Esophagus squamous epithelium (tissue), 5 donors: ENCODE measurements at places on chromosomes 16 and 17.

- no peak for DNase-seq
Observed at GRCh38 chr17:50909765-50910605, 43.8 kb upstream of the TOB1 start.

GRCh38 chr17:11651089-11651488 lies 52.8 kb downstream of the DNAH9 start:
- DNase-seq: no peak

DNA sequence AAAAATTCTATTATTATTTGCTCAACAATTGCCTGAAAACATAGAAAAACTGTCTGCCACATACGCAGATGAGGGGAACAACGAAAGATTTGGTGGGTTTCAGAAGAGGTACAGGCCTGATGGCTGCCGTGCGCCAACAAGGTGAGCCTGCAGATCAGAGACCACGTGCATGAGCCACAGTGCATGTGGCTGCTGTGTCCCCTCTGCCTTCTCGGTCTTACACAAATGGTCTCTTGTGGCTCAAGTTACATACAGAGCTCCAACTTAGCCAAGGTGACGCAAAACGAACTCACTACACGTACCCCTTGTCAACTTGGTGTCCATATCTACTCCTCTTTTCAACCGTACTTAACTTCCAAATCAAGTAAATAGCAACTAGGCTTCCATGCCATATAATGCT lies 82.3 kb downstream of the ADCY9 start:
- DNase-seq: no peak

DNA sequence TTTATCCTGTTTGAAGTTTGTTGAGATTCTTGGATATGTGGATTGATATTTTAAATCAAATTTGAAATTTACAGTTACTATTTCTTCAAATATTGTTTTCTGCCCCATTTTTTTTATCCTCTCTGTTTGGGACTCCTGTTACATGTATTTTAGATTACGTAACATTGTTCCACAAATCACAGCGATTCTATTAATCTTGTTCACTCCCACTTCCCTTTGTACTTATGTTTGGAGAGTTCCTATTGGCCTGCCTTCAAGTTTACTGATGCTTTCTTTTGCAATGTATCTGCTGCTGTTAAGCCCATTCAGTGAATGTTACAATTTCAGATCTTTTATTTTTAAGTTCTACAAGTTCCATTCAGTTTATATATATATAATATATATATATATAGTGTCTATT lies 288.3 kb upstream of the TNRC6C start:
- DNase-seq: no peak

DNA sequence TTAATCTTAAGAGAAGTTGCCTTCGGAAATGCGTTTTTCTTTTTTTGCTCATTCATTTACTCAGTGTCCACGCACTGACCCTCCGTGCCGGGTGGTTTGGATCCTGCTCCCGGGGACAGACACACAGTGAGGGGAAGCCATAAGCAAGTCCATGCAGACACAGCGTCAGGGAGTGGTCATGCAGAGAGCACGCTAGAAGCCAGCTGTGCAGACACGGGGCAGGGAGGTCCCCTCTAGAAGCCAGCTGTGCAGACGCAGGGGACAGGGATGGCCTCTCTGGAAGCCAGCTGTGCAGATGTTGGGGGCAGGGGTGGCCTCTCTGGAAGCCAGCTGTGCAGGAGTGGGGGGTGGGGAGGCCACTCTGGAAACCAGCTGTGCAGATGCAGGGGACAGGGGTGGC lies 4.8 kb downstream of the GAA start:
- no peak for DNase-seq

- no peak for DNase-seq
Observed at GRCh38 chr16:86462334-86463084, 47.8 kb upstream of the FOXF1 start.

- no peak for DNase-seq
Observed at GRCh38 chr17:58534901-58535421, 20.5 kb upstream of the MTMR4 start.

- no peak for DNase-seq
Observed at GRCh38 chr17:44385287-44386181, 3.9 kb downstream of the ITGA2B start.

GRCh38 chr16:60031740-60032139 lies 1297.6 kb upstream of the GOT2 start:
- no peak for DNase-seq

DNA sequence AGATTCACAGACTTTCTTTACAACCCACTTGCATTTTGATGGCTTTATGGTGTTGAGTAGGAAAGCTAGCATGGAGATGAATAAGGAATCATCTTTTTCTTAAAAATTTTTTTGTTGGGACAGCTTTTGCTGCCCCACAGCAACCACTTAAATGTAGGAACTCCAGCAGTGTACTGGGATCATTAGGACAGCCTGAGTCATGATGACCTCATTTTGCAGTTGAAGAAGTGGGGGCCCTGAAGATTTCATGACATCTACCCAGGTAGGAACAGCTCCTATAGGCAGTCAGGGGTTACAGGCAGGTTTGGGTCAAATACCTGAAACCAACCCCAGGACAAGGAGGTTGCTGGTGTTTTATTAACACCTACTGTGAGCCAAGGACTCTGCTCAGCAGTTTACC lies 2.1 kb downstream of the METTL22 start:
- no peak for DNase-seq

DNA sequence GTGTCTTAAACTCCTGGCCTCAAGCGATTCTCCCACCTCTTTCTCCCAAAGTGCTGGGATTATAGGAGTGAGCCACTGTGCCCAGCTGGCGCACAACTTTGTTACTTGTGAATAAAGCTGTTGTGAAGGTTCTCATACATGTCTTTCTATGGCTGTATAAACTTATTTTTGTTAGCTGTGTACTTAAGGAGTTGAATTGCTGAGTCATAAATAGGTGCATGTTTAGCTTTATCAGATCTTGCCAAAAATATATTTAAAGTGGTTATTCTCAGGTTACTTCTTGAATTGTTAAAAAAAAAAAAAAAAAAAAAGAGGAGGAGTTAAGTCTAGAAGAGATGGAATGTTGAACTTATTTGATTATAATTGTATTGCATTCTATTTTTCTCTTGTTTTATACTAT lies 47.6 kb upstream of the IRX3 start:
- no peak for DNase-seq

GRCh38 chr17:81635431-81635830 lies 1.5 kb downstream of the NPLOC4 start:
- DNase-seq: no peak

- DNase-seq: no peak
Observed at GRCh38 chr17:32110596-32110995, 31.7 kb upstream of the RHOT1 start.

DNA sequence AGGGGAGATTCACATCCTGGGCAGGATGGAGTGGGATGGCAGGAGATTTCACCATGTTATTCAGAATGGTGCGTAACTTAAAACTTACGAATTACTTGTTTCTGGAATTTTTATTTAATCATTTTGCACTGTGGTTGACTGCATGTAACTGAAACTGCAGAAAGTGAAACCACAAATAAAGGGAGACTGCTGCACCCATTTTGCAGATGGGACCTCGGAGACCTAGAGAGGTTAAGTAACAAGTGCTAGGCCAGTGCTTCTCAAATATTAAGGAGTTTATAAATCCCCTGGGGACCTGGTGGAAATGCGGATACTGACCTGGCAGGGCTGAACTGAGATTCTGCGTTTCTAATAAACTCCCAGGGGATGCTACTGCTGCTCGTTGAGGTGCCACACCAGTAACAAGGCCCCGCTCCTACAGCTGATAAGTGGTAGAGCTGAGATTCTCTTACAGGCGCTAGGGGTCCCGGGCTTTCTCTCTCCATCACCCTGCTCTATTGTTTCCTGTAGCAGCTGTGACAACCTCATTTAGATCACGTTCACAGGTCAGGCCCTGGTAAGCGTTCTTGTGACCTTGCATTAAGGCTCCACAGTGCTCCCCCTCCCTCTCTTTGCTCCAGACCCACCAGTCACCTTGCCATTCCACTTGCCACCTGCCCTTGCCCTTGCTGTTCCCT lies 167.1 kb upstream of the CDH13 start:
- no peak for DNase-seq

DNA sequence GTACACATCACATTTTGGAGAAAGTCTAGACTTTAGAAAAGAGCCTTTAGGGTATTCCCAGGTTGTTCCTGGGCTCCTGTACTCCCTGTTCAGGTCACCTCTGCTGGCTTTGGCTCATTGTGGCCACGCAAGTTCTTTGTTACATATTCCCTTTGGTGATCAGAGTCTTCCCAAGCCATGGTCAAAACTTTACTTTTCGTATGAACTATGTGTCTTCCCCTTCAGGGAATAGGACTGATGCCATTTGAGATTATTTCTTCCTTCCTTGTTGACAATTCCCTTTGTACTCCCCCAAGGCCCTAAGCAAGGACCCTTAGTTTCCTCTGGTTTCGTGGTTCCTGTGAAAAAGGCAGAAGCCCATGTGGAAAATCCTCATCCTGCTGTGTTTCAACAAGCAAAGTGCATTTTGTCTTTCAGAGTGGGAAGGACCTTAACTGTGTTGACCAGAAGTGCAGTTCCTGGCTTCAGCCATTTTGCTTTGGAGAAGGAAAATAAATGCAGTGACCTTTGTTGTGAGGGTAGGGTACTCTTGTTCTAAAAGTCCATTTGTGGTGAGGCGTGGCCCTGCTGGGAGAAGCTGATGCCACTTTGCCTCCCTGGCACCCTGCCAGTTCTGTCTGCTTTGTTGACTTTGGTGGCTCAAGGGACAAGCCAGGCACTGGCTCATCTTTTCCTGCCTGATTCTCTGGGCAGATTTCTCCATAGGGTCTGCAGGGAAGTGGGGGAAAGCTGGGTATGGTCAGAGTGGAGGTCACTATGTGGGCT lies 55.1 kb downstream of the ZNRF1 start:
- no peak for DNase-seq

- no peak for DNase-seq
Observed at GRCh38 chr16:59886021-59886420, 1151.9 kb upstream of the GOT2 start.

DNA sequence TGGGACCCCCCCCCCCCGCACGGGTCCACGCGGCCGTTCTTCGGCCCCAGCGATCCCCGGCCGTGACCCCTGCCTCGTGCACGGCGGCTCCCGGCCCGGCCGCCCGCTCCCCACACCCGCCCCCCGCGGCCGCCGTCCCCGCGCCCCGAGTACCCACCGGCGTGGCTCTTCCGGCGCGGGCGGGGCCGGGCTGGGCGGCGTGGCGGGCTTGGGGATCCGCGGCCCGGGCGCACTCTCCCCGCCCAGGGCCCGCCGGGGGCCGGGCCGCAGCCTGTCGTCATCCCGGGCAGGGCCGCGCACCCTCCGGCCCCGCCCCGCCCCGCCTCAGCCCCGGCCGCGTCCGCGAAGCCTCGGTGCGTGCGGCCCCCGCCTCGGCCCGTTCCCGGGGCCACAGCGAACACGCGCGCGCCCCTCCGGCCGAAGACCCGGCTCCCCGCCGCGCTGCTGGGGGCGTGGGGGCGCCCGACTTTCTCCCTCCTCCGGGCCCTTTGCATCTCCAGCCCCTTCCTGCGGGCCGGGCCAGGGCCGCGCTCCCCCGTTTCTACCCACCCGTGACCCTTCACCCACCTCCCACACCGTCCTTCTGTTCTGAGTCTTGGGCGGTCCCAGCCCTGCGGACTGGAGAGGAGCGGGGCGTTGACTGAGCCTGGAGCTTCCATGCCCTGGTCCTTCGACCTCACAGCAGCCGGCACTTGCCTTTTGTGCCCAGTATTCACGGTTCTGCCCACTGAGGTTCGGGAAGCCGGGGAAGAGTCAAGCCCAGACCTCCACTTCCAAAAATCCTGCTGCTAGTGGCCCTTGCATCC lies 840 bp downstream of the MYO1C start:
- DNase-seq: no peak

GRCh38 chr16:83899272-83899897 lies 470 bp downstream of the MLYCD start:
- DNase-seq: no peak

DNA sequence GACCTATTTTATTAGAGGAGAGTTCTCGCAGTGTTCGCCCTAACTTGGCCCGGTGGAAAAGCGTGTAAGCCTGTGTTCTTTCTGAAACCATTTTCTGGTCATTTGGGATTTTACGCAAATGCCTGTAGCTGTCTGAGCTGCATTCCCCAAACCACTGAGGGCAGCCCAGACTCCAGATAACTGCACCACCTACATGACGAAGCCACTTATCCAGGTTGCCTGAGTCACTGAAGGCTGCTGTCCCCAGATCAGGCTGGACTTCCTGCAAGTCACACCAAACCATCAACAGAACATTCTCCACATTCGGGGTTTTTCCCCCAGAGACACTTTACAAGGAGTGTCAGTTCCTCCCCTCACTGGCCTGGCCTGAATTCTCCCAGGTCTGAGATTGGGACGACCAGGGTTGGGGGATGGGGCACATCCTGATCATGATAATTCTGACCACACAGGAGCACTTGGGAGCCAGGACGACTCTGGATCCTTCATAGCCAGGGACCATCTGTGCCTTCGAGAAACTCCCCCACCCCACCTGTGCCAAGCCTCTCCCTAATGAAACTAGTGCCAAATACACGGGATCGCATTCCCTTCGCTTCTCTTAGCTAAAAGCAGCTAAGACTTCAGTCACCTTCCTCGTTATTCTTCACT lies 2.3 kb downstream of the RPRML start:
- no peak for DNase-seq

GRCh38 chr16:3832668-3833067 lies 47.8 kb downstream of the CREBBP start:
- no peak for DNase-seq
